ENCODE measurements at places on chromosomes 12 and 14. TPM values are rescaled to one million over a fixed set of nuclear protein-coding genes. Genes with fewer than 3 reads are reported as not detected.
A peak's percentile ranks its signal among the peaks of the same experiment; 100 is the strongest.

GRCh38 chr12:12405882-12406281 lies 49.0 kb downstream of the BORCS5 start:
- no peaks in the 10 kb centered on the region for H3K27me3 ChIP-seq
- no peak for DNase-seq
- no peaks in the 10 kb centered on the region for H3K36me3 ChIP-seq
- no peak overlapping the region for H3K27ac ChIP-seq
- H3K4me3 ChIP-seq, result no peak overlapping the region

- no peak overlapping the region for H3K4me3 ChIP-seq
- no peaks in the 10 kb centered on the region for H3K27me3 ChIP-seq
- no peak for DNase-seq
- H3K27ac ChIP-seq, result no peak overlapping the region
Observed at GRCh38 chr12:114096461-114096860, 130.3 kb upstream of the RBM19 start.

- H3K4me1 ChIP-seq, result no peaks in the 10 kb centered on the region
- H3K27ac ChIP-seq, result no peak overlapping the region
- H3K27me3 ChIP-seq, result no peaks in the 10 kb centered on the region
- H3K4me3 ChIP-seq, result no peak overlapping the region
- no peaks in the 10 kb centered on the region for H3K36me3 ChIP-seq
Observed at GRCh38 chr14:82431031-82431430, 897.4 kb upstream of the SEL1L start.

- peaks cover 85% of the 10 kb centered on the region for H3K27me3 ChIP-seq
Observed at GRCh38 chr12:107322063-107322462, 228.7 kb upstream of the CRY1 start.

DNA sequence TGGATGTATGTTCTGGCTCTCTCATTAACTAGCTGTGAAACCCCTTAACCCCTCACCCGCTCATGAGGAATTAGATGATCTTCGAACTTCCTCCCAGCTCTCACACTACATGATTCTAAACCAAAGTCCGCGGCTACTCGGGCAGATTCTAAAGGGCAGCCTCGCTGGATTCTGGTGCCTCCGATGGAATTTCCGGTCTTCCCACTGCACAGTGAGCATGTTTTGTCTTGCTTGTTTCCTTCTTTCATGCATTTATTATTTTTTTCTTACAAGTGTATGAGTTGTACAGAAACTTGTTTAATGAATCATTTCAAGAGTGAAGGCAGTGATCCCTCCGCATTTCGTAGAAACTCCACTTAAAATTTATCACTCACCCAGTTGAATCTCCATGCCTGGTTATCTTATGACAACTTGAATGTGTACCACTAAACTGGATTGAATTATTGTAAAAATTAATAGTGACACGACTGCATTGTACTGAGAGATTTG lies 4.5 kb upstream of the HCAR3 start:
- no peaks in the 10 kb centered on the region for H3K27me3 ChIP-seq
- H3K36me3 ChIP-seq, result no peaks in the 10 kb centered on the region
- no peak for DNase-seq
- no peaks in the 10 kb centered on the region for H3K4me1 ChIP-seq
- no peak overlapping the region for H3K27ac ChIP-seq
- no peak overlapping the region for H3K4me3 ChIP-seq

The CACNA1C gene
- 53.9 TPM for total RNA-seq

DNA sequence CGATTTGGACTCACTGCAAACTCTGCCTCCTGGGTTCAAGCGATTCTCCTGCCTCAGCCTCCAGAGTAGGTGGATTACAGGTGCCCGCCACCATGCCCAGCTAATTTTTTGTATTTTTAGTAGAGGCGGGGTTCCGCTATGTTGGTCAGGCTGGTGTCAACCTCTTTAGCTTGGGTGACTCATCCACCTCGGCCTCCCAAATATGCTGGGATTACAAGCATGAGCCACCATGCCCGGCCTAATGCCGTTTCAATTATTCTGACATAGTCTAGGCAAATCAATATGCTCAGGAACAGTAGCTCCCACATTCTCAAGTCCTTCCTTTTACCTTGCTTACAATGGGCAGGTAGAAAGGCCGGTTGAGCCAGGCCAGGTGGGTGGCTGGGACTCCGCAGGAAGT lies 82.0 kb upstream of the EEA1 start:
- H3K27ac ChIP-seq, result no peak overlapping the region
- no peaks in the 10 kb centered on the region for H3K27me3 ChIP-seq
- H3K36me3 ChIP-seq, result no peaks in the 10 kb centered on the region
- H3K4me3 ChIP-seq, result no peak overlapping the region

GRCh38 chr14:72535485-72535884 lies 358.4 kb downstream of the DPF3 start:
- DNase-seq, result no peak
- H3K36me3 ChIP-seq, result no peaks in the 10 kb centered on the region
- H3K27ac ChIP-seq, result no peak overlapping the region
- H3K4me3 ChIP-seq, result no peak overlapping the region
- H3K27me3 ChIP-seq, result no peaks in the 10 kb centered on the region
- no peaks in the 10 kb centered on the region for H3K4me1 ChIP-seq

The SVOP gene
- total RNA-seq, result not detected

DNA sequence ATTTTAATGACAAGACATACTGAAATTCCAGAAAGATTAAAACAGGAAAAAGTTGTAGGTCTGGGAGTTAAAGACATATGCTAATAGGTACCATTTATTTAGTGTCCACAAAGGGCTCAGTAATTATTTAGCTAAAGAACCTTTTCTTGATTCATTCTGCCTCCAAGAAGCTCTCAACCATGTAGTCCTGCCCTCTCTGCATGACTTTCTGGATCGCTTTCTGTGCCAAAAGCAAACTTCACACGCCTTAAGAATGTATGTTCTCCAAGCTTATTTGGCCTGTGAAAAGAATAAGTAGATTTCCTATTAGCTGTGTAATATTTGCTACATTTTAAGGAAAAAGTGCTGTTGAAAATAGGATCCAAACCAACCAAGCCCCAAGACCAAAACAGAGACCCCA lies 291.7 kb downstream of the C12orf75 start:
- H3K27ac ChIP-seq, result no peak overlapping the region
- H3K4me1 ChIP-seq, result no peaks in the 10 kb centered on the region
- no peak overlapping the region for H3K4me3 ChIP-seq
- H3K27me3 ChIP-seq, result no peaks in the 10 kb centered on the region

The MANSC1 gene
- total RNA-seq, result 2.6 TPM

The CLEC2A gene
- not detected for total RNA-seq

GRCh38 chr12:78918268-78918667 lies 53.7 kb downstream of the SYT1 start:
- H3K4me3 ChIP-seq, result no peak overlapping the region
- H3K4me1 ChIP-seq, result no peaks in the 10 kb centered on the region
- DNase-seq, result no peak
- no peaks in the 10 kb centered on the region for H3K36me3 ChIP-seq

- peaks cover 12% of the 10 kb centered on the region for H3K4me1 ChIP-seq
- DNase-seq, result no peak
- H3K27ac ChIP-seq, result peak overlapping the region; percentile 95
- H3K36me3 ChIP-seq, result peaks cover 27% of the 10 kb centered on the region
Observed at GRCh38 chr12:49019120-49019430, 499 bp upstream of the PRKAG1 start.
